ENCODE measurements at places on chromosomes 1 and 21. TPM values are rescaled to one million over a fixed set of nuclear protein-coding genes. Genes with fewer than 3 reads are reported as not detected.

The RABGAP1L gene
- total RNA-seq: 29.8 TPM

The BATF3 gene
- total RNA-seq: 3.9 TPM

The KLF17 gene
- total RNA-seq: under 0.01 TPM

The NPHS2 gene
- total RNA-seq: not detected

The ABCG1 gene
- 0.43 TPM for total RNA-seq

The KLHDC8A gene
- not detected for total RNA-seq

The AMY1A gene
- total RNA-seq: not detected

The CFHR4 gene
- total RNA-seq: not detected

The TTF2 gene
- 15.1 TPM for total RNA-seq

The OVAAL gene
- total RNA-seq: not detected

The MARK1 gene
- 1.6 TPM for total RNA-seq

The TMEM52 gene
- total RNA-seq: 0.43 TPM

The EDN2 gene
- not detected for total RNA-seq

The RNPEP gene
- 77.0 TPM for total RNA-seq

The DCST2 gene
- total RNA-seq: not detected

The CADM3 gene
- total RNA-seq: not detected

The RAB42 gene
- 3.9 TPM for total RNA-seq

The STX12 gene
- 95.4 TPM for total RNA-seq

The CYP4Z1 gene
- not detected for total RNA-seq
